ENCODE measurements at places on chromosomes 7 and 10.

- no peak for DNase-seq
These were observed 1.7 kb downstream of the PROSER2 start for GRCh38 chr10:11824825-11825224.

DNA sequence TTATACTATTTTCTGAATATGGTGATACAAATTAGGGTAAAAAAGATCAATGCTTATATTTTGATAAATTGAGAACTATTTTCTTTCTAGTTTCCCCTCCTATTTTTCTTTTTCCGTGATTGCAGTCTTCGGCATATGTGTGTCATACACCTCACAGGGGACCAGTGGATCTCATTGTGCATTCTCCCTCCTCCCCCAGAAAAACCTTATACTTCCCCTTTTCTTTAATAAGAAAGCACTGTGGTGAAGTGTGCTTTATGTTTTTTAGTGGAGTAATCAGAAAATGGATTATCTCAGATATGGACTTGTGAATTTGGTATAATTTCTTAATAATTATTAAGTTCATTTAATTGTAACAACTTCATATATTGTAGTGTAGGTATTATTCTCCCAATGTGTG lies 72.8 kb downstream of the BICC1 start:
- DNase-seq = no peak

- peak; percentile 43 for DNase-seq
These were observed 733 bp downstream of the HIBADH start for GRCh38 chr7:27661811-27662489.

GRCh38 chr10:132207536-132208461 lies 21.1 kb downstream of the DPYSL4 start:
- no peak for DNase-seq

- no peak for DNase-seq
These were observed 59.0 kb downstream of the ABCB1 start for GRCh38 chr7:87541648-87542047.

GRCh38 chr10:63673246-63673645 lies 152.0 kb downstream of the REEP3 start:
- no peak for DNase-seq

DNA sequence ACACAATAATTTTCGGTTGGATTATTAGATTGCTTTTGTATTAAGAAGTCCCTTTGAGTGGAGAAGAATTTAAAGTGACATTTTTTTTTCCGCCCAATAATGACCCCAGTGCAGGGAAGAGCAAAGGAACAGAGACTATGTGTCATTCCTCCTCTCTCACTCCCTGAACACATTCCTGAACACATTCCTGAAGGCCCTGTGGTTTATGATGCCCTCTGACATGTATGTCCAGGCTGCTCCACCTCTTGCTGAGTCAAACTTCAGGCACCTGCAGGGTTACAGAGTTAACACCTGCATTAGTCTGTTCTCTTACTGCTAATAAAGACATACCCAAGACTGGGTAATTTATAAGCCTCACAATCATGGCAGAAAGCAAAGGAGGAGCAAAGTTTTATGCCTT lies 704.0 kb upstream of the LRRN3 start:
- DNase-seq = no peak

DNA sequence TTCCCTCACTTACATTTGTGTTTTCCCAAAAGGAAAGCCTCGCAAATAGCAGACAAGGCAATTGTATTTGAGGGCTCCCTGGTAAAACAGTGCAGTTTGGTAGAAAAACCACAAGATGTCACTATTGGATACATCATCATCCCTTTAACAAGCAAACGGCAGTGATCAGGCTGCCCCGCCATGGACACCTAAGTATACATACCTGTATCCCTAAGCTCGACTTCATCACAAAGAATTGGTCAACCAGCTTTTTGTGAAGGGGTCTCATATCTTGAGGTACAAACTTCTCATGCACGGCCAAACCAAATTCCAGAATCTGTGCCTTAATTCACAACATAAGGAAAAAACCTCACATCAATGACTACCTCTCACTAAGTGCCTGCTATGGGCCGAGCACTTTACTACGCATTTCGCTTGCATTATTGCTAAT lies 179.5 kb upstream of the IMMP2L start:
- peak; percentile 49 for DNase-seq

DNA sequence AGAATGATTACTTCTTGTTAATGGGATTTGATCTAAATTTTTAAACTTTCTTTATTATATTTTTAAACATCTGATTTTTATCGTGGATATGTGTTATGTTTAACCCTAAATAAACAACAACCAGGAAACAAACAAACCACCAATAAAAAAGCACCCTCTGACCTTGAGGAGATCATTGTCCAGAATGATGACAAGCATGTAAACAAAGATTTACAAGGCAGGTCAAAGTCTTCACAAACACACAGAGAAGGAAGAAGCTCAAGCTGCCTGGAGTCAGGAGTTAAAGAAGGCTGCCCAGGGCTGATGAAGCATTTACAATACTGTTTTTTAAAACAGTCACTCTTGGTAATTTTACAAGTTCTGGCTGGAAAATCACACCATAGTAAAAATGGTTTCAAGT lies 31.0 kb upstream of the EGFR start:
- DNase-seq = no peak

DNA sequence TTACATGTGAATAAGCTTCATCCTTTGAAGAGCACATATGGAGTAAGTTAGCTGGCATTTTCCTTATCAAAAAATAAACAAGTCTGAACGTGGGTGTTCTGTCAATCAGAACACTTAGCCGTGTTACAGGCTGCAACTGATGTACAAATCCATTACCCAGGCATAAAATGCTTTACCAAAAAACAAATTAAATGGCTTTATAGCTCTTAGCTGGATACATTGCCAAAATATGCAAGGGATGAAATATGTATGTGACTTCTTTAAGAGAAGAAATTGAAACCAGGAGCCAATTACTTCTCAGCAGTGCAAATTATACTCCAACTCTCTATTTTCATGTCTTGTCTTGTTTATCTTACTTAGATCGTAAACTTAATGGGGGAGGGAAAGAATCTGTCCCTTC lies 214.8 kb downstream of the DGKB start:
- no peak for DNase-seq

DNA sequence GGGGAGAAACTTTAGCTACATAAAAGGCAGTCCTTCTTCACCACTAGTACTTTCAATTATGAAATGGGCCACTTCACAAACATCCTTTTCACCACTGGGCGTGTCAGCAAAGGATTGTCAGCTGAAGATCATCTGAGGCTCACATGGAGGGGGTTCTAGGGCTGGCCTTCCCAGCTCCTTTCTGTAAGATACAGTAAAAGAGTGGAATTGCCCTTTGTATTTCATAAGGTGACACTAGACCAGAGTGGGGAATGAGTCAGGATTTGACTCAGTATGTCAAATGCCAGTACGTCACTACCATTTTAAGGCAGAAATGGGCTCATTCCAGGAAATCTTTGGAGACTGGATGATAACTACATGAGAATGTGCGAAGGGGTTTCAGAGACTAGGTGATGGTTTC lies 21.2 kb upstream of the BLOC1S2 start:
- no peak for DNase-seq

DNA sequence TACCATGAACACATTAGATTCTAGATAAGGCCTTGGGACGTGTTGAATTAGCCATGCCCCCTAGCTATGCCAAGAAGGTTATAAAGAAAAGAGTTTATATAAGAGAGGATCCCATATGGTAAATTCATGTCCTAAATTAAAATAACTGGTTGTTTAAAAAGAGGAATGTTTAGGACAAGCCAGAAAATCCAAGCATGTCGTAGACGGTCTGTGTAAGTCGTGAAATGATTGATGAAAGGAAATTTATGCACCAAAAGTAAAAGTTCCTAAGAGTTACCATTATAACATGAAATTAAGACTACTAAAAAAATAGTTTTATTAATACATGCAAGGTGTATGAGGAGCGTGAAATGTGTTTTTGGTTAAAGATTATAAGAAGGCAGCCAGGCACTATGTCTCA lies 624.9 kb downstream of the ARL4A start:
- DNase-seq = no peak

DNA sequence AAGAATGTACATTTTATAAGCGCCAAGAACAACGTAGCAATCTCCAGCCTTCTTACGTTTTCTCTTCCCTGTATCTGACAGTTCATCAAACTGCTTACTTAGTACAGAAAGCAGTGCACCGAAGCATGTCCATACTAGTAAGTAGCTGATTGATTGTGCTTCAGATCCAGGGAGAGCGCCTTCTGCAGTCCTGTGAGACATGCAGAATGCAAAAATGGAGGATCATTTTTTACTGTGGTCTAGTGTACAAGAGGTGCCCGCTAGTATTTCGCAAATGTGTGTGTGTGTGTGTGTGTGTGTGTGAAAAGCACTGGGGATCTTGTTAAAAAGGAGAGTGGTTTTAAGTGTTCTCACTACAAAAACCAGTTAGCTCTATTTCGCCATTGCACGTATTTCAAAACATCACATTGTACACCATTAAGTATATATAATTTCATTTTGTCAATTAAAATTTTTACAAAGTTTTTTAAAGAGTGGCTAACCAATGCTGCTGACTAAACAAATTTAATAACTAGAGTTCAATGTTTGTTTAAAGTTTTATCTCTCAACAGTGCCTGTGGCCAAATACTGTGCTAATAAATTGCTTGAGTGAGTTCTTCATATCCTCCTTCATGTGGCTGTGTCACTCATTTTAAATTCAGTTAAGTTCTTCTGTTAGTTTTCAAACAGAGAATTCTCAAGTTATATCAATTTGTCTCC lies 99.6 kb downstream of the ZMYND11 start:
- DNase-seq = no peak

DNA sequence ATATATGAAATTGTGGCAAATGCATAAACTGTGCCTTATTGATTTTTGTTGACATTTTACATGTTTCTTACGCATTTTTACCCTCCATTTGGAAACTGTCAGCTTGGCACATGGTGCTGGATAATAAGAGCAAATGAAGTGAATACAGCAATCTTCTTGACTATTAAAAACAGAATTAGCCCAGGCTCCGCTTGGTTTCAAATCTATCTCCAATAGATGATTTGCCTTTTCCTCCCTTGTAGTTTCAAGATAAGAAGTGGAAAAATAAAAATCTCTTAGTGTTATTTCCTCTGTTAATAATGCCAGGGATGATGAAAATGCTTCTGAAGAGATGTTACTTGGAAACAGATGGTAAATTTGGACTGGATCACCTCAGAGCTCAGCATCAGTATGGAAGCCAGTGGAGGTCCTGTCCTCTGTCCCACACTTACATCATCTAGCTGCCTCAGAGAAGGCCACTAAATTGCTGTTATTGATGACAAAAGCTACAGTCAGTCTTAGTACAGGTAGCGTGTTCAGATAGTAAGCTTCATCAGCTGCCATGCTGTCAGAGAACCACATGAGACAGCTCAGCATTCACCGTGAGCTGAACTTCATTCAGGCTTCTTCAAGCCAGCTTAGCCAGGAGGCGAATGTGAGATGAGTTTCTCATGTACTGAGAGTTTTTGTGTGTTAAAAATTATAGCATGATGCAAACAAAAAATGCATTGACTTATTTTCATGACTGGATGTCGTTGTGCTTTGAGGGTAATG lies 246.8 kb downstream of the CELF2 start:
- no peak for DNase-seq

DNA sequence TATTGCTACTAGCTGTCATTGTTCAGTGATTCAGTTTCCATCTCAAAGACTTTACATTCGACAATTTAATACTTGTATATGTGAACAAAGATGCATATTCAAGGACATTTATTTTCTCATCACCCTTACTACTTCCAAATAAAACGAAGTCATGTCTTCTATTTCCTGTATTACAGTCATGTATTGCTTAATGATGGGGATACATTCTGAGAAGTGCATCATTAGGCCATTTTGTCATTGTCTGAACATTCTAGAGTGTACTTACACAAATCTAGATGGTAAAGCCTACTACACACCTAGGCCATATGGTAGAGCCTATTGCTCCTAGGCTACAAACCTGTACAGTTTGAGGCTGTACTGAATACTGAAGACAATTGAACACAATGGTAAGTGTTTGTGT lies 6.5 kb downstream of the C10orf95 start:
- DNase-seq = no peak

- no peak for DNase-seq
These were observed 282.0 kb upstream of the FZD1 start for GRCh38 chr7:90982228-90982627.

GRCh38 chr7:47233996-47234395 lies 347.9 kb downstream of the TNS3 start:
- no peak for DNase-seq

DNA sequence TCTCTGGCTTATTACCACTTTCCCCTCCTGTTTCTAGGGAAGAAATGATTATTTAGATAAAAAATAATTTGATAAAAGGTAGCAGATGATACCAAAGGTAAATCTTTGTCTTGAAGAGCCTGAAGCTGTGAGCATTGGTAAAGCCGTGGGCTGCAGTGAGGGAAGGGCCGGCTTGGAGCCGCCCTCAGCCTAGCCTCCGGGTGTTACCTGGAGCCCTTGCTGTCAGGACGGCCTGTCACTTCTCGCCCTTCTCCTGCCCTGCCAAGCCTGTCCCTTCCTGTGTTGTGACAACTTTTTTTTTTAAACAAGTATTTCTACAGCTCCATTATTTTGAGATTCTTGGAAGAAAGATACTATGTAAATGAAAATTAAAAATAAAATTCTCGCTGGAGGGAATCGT lies 7.0 kb downstream of the CUX1 start:
- DNase-seq = no peak

- no peak for DNase-seq
These were observed 256.7 kb upstream of the LYZL1 start for GRCh38 chr10:29032169-29032568.

DNA sequence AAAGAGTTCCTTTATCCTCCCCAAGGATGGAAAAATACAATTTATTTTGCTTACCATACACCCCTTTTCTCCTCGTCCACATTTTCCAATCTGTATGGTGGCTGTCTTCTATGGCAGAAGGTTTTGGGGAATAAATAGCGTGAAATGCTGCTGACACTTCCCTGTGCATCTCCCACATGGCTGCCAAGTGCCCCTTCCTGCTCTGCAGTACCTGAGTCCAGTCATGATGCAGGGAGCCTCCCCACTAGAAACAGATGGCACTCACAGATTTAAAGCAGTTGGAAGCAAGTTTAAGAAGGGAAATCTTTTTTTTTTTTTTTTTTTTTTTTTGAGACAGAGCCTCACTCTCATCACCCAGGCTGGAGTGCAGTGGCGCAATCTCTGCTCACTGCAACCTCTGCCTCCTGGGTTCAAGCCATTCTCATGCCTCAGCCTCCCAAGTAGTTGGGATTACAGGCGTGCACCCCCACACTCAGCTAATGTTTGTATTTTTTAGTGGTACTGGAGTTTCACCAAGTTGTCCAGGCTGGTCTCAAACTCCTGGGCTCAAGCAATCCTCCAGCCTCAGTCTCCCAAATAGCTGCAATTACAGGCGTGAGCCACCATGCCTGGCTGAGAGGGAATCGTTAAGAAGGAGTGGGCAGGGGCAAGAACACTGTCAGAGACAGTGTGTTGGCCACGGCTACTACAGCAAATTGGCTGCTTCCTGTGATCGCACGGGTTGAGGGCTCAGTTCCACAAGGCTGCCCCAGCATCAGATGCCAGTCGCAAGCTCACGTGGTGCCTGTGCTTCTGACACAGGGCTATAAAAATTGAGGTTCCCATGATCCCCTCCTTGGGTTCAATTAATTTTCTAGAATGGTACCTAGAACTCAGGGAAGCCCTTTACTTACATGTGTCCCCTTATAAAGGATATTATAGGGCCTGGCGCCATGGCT lies 5.3 kb upstream of the PILRA start:
- DNase-seq = no peak

All from head of caudate nucleus (tissue), 42 donors.